ENCODE measurements at places on chromosomes 2 and 18. TPM values are rescaled to one million over a fixed set of nuclear protein-coding genes. Genes with fewer than 3 reads are reported as not detected.
A peak's percentile ranks its signal among the peaks of the same experiment; 100 is the strongest.

DNA sequence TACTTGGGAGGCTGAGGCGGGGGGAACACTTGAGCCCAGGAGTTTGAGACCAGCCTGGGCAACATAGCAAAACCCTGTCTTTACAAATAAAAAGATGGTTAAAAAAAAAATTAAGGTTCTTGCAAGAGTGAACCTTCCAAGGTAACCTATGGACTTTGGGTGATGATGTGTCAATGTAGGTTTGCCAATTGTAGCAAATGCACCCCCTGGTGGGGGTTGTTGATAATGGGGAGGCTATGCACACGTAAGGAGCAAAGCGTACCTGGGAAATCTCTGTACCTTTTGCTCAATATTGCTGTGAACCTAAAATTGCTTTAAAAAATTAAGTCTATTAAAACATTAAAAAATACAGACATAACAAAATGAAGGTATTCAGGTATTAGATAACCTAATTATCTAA, 70.4 kb downstream of the CWC22 start:
- DNase-seq: peak; percentile 69

DNA sequence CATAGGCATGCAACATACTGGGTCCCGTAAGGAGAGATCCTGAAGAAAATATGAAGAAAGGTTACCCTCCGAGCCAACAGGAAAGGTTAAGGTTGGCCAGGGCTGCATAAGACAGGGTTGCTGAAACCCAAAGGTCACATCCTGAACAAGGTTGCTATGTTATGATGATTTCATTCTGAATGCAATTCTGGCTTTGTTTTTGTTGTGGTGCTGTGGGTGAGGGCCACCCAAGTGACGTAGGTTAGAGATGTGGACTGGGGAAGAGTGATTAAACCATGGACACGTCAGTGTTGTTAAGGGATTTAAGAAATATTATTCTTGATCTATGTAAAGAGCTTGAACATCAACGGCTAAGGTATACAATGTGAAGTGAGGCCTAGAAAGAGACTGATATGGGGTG, 60.0 kb downstream of the ZEB2 start:
- no peak for DNase-seq

DNA sequence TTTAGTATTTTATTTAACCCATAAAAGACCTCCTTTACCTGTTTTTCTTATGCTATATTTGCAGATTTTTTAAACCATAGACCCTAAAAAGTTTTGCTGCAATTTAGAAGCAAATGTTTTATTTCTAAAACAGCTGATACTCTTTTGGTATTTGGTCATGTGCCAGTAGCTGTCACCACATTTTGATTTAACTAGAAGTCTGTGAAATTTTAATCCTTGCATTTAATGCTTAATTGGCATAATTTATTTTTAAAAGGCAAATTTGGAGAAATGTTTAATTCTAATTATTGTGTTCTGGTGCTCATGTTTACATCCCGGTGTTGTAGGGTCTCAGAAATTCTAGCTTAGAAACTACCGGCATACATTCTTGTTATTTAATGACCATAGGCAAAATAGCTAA, 111.8 kb downstream of the TTC27 start:
- DNase-seq: no peak

Gene ATL2
- total RNA-seq: 38.0 TPM

GRCh38 chr2:48235076-48235475, 294.9 kb upstream of the STON1 start:
- DNase-seq: no peak

DNA sequence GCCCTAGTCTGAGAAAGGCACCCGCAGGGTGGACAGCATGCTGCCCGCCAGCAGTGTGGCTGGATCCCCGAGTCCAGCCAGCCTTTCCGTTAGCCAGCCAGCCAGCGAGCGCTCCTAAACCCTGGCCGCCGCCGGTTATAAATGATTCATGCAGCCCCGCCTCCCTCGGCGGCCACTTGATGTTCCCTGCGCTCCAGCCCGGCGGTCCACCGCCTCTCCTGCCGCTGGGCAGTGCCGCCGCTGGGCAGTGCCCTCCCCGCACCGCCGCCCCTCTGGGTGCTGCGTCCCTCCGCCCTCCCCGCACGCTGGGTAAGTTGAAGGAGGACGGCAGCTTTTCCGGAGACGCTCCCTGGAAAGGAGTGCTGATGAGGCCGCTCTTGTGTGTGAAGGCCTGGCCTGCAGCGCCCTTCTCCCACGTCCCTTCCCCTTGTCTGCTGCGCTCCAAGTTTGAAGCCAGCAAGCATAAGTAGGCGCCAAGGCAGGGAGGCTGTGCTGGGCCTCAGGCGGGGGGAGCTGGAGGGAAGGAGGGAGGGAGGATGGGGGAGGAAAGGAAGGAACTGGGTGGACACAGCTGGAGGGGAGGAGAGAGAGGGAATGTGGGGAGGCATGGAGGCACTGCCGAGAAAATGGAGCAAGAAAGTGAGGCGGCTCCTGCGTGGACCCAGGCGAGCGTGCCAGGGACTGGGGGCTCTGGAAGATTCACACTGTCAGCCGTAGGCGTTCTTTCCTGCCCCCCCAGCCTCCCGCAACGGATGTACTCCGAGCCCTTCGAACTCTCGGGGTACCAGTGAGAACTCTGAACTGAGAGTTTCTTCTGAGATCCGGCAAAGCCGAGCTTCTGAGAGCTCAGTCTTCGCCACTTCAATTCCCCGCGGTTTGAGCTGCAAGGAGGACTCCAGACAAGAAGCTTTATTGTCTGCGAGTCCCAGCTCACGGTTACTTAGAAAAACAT, 131.9 kb downstream of the GLI2 start:
- peak; percentile 31 for DNase-seq

DNA sequence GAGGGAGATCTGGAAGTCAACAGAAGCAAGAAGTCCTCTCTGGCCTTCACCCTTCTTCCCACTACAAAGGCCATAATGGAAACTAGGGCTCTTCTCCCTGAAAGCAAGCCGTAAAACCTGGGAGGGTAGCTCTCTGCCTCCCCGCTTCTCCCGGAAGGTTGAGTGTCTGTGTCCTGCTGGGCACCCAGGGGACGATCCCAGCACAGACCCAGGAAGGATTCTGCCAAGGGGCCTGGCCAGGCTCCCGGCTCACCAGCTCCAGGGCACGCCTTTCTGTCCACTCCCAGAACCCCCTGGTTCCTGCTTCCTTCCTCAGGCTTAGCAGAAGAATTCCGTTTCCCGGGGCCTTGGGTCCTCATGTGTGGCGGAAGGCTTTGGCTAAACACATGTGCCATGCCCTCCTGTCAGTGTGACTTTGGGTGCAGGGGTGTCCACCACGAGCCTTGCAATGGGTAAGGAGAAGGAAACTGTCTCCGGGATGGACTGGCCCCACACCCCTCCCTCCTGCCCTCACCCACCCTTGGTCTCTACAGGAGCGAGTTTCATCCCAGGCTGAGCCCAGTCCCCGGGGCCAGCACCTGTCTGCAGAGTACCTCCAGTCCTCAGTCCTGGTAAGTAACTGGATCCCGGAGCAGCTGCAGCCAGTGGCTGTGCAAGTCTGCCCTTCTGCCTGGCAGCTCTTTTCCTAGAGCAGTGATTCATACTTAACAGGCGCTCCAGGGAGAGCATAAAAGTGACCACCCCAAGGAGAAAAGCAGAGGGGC, 135.8 kb downstream of the TPO start:
- DNase-seq: no peak

DNA sequence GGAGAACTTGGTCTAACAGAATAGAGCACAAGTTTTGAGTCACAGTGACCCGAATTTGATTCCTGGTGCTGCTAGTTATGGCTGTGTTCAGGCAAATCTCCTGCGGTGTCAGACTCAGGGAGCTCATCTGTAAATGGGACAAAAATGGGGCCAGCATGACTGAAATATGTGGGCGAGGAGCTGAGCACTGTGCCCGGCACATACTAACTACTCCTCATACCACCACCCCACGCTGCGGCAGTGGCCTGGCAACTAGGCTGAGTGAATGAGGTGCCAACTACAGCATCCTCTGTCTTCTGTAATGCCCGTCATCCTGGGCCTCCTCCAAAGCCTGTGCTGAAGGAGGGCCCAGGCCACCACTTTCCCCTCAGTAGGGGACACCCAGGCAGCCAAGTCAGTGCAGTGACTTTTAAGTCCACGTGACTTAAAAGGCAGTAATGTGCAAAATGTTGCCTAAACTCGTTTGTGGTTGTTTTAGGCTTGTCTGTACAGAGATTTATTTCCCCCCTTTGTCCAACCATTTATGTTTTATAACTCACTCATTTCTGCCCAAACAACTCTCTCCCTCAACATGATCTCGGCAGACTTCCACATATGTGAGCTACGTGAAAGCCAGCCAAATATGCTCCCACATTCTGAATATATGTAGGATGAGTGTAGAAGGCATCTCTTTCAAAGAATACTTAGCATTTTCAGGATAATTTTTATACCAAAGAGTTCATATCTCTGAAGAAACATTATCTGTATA, 773.7 kb downstream of the TSN start:
- no peak for DNase-seq

DNA sequence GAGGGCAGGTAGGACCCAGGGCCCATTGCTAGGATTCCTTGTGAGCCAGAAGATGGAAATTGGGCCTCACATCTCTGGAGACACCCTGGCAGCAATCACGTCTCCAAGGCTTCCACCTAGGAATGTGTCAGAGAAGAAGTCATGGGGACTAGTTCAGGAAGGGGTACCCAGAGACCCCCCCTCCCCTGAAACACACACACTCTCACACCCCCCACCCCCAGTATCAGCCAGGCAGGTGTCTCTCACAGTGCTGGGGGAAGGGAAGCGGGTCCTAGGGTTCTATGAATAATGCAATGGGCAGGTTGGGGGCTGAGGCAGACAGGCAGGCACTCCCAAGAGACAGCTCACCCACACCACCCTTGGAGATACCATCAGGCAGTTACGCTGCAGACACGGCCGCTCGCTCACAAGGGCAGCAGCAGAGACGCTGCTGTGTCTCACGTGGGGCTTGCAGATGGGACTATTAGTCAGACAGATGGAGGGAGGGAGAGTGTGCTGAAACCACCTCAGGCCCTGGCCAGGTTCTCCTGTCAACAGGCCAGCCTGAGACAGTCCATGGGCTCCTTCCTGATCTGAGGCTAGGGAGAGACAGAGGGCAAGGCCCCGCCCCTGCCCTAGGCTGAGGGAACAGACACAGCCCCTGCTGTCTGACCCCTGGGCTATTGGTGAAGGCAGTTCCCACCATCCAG, 134.6 kb downstream of the CYP26B1 start:
- DNase-seq: no peak

Gene TUBB8B
- 1.4 TPM for total RNA-seq

GRCh38 chr2:17640406-17640805, 99.9 kb downstream of the VSNL1 start:
- DNase-seq: no peak

Gene TCF23
- total RNA-seq: not detected

DNA sequence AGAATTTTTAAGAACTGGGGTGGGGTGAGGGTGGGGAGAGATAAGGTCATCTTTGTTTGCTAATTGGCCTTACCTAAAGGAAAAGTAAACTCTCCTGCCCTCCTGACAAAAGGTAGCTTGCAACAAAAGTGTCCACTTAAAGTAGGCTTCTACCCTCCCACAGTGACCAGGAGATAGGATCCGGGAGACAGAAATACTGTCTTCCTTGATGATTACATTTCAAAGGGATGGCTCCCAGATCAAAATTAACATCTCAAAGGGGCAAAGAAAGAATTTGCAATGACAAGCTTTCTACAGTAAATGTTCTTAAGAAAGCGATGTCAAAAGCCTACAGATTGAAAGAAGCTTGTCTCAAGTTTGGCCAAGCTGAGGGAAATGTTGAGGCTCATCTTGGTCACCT, 775.3 kb downstream of the CPS1 start:
- DNase-seq: no peak

- no peak for DNase-seq
These were observed 22.1 kb downstream of the MTX2 start for GRCh38 chr2:176291335-176291734.

GRCh38 chr2:159457589-159457988, 158.8 kb downstream of the BAZ2B start:
- no peak for DNase-seq

DNA sequence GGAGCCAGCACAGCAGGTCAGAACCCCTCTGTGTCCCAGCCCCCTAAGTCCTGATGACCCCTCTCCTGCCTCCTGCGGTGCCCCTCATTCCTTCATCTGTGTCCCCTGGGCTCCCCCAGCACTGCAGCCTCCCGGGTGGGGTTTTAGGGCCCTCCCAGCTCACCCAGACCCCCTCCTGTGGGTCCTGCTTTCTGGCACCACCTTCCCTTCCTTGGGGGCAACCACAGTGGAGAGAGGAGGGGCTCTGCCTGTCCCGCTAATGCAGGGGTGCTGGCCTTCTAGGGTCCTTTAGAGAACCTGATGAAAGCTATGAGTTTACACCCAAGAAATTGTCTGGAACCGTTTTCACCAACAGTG, 42.7 kb upstream of the ALPP start:
- DNase-seq: no peak

GRCh38 chr18:40208958-40209357, 1746.1 kb upstream of the PIK3C3 start:
- no peak for DNase-seq

DNA sequence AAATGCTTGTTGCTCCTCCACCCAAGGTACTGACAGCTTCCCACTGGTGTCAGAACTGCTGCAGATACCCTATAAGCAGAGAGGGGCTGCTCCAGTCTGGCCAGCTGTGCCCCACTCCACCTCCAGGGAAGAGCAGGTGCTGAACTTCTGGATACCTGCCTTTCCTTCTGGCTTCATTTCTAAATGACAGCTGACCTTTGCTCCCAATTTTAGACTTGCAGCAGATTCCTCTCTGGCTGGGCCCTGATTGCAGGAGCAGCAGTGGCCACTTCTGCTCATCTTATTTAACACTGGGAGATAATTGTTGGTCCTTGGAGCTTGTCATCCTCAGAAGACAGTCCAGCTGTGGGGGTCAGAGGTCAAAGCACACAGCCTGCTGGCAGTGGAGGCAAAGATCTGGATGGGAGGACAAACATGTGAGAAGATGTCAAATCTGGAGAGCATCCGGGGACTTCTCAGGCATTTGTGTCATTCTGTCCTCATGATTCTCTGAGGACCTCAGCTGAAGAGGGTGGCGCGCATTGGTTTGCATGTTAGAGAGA, 38.9 kb downstream of the SETBP1 start:
- DNase-seq: no peak

GRCh38 chr18:79221136-79221535, 151.9 kb downstream of the ATP9B start:
- DNase-seq: no peak

Gene NEB
- total RNA-seq: 0.64 TPM

DNA sequence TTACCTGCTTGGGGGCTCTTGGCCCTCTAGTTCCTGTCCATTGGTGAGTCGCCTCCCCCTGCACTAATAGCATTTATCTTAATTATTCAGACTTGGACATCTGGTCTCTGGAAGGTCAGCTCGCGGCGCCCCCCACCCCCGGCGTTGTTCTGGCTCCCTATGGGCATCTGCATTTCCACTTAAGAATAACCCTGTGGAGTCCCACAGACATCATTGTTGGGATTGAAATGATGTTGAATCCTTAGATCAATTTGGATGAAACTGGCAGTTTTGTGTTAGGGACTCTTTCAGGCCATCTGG, 313.8 kb upstream of the HS6ST1 start:
- DNase-seq: no peak

Gene NMUR1
- total RNA-seq: not detected

- no peak for DNase-seq
These were observed 80.7 kb upstream of the CYRIA start for GRCh38 chr2:16746329-16746728.

- DNase-seq: no peak
These were observed 515.0 kb upstream of the DDX18 start for GRCh38 chr2:117299451-117299850.
